Right lobe of liver (tissue), 6 donors: ENCODE measurements at places on chromosomes 11 and 22. TPM values are rescaled to one million over a fixed set of nuclear protein-coding genes. Genes with fewer than 3 reads are reported as not detected.

FBLN1 gene
- total RNA-seq = 1.6 TPM

CDK2AP2 gene
- total RNA-seq = 55.2 TPM

DSCAML1 gene
- not detected for total RNA-seq

SLC22A9 gene
- total RNA-seq = 15.4 TPM

TEAD1 gene
- 31.6 TPM for total RNA-seq
